RPMI7951 (cell line): ENCODE measurements at places on chromosomes 2 and 18. TPM values are rescaled to one million over a fixed set of nuclear protein-coding genes. Genes with fewer than 3 reads are reported as not detected.
A peak's percentile ranks its signal among the peaks of the same experiment; 100 is the strongest.

The DES gene
- total RNA-seq: 0.20 and 0.60 TPM in 2 replicates

- peak; percentile 84 for DNase-seq
Measured at GRCh38 chr2:29528891-29529520, 392.4 kb downstream of the ALK start.

DNA sequence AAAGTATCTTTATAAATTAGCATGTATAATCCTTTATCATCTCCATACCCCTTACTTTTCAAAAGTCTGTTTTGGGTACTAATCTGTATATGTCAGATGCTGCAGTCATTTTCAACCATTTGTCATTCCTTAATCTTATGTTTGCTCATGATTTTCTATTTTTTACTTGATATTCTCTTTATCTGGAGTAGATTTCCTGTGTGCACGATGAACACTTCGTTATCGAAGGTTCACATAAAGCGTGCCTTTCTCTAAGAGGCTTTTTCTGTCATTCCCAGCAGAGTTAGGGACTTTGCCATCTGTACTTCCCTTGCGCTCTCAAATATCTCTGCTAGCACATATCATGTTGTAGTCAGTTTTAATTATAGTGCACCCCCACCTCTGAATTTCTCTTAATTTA, 123.2 kb downstream of the BIRC6 start:
- DNase-seq: no peak

DNA sequence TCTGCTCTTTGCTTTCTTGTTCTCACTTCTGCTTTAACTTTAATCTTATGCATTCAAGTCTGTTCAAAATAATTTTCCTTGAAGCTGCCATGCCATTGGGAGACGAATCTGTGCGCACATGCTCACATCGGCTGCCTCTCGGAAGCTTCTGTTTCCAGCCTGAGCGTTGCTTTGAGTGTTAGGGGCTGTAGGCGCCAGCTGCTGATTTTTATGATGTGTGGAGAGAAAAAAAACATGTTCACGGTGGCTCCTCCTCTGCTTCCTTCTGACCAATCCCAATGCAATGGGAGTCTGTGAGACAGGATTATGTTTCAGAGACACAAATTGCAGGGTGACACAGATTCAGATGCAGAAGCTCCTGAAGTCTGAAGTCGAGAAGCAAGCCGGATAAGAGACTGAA, at the start of gene MC4R:
TSS of gene MC4R (minus strand) at position 180 of the 400 bp plus-strand sequence. CDS start 426 bp downstream, outside the sequence.
- peak; percentile 28 for DNase-seq

The ERFE gene
- total RNA-seq: 0.10 and 1.8 TPM in 2 replicates

- no peak for DNase-seq
Measured at GRCh38 chr18:8361941-8362471, 247.2 kb upstream of the RAB12 start.

The WDR43 gene
- 42.5 and 49.0 TPM in 2 replicates for total RNA-seq

GRCh38 chr2:230779126-230779525, 66.5 kb downstream of the CAB39 start:
- DNase-seq: no peak

The FSHR gene
- not detected in 2 replicates for total RNA-seq

The FARP2 gene
- 38.1 and 41.6 TPM in 2 replicates for total RNA-seq

The TDRD15 gene
- not detected in 2 replicates for total RNA-seq

- DNase-seq: no peak
Measured at GRCh38 chr2:239359196-239359912, 41.5 kb downstream of the HDAC4 start.

GRCh38 chr18:60421356-60422118, 49.0 kb upstream of the MC4R start:
- DNase-seq: no peak

The VWC2L gene
- total RNA-seq: not detected in 2 replicates

GRCh38 chr2:150279686-150280085, 207.8 kb downstream of the RND3 start:
- DNase-seq: no peak

- DNase-seq: no peak
Measured at GRCh38 chr2:184879671-184880070, 281.3 kb downstream of the ZNF804A start.

The ERLEC1 gene
- total RNA-seq: 91.2 and 103 TPM in 2 replicates

The CDCA7 gene
- 21.4 and 28.8 TPM in 2 replicates for total RNA-seq

DNA sequence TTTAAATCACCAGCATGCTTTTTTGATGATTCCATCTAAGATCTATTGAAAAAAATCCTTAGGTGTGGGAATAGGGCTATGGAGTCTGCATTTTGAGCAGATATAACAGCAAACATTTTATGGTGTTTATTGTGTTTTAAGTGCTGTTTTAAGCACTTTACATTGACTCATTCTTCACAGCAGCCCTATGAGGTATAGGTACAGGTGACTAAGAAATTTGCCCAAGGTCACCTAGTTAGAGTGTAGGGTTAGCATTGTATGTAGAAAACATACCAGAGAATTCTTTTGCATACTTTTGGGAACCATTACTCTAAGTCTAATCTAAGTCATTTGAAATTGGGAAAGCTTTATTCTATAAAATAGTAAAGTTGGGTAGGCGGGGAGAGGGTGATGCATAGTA, 31.3 kb downstream of the PPM1B start:
- DNase-seq: no peak

DNA sequence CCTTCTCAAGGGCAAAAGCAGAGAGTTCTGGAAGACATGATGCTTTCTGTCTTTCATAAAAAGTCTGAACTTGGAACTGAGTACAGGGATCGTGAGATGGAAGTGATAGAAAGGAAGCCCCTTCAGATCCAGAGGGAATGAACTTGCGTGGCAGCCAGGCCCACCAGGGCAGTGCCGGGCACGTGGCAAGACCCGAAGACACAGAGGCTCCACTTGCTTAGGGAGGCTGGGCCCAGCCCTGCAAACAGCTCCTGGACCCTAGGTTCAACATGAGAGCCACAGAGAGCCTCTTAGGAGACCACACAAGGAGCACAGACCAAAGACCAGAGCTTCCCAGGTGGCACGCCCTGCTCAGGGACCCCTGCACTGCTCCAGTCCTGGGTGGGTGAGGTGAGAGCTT, 155.4 kb upstream of the SMIM21 start:
- DNase-seq: no peak

- DNase-seq: peak; percentile 29
Measured at GRCh38 chr18:42028247-42028832, 73.3 kb downstream of the PIK3C3 start.

The PDCD1 gene
- not detected in 2 replicates for total RNA-seq

DNA sequence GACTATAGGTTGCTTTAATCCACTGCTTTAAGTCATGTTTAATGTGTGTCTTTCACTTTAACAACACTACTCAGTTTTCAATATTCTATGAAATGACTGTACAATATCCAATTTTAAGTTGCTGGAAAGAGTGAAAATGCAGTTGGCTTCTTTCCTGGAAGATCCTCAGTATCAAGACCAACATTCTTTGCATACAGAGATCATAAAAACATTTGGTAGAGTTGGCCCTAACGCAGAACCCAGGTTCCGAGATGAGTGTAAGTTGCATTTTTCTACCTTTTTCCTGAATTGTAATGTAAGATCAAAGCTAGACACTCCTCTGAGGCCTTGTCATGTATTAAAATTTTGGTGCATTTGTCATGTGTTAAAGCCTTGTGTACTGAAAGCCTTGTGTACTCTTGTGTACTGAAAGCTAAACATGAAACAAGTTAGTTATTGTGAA, 42.9 kb upstream of the TNFRSF11A start:
- DNase-seq: peak; percentile 51

- no peak for DNase-seq
Measured at GRCh38 chr18:63207835-63208234, 111.7 kb downstream of the BCL2 start.

- no peak for DNase-seq
Measured at GRCh38 chr2:208657468-208657867, 250.9 kb downstream of the PTH2R start.

The IL1RL2 gene
- 0.39 TPM in 1 of 2 replicates, not detected in the other for total RNA-seq

DNA sequence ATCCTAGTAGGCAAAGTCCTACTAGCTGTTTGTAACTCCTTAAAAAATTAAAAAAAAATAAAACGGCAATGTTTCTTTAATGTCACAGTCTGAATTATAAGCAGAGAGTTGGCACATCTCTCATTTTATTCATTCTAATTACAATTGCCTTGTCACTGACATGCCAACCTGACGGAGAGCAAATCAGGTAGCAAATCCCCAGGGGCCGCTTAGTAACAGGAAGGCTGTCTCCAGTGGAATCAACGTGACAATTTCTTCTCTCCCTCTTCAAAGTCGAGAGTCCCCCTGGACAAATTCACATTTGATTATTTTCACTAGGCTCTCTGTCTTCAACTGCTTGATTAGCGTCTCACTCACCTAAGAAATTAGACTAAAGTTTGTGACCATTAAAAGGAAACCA, 1598.9 kb upstream of the PIK3C3 start:
- no peak for DNase-seq

DNA sequence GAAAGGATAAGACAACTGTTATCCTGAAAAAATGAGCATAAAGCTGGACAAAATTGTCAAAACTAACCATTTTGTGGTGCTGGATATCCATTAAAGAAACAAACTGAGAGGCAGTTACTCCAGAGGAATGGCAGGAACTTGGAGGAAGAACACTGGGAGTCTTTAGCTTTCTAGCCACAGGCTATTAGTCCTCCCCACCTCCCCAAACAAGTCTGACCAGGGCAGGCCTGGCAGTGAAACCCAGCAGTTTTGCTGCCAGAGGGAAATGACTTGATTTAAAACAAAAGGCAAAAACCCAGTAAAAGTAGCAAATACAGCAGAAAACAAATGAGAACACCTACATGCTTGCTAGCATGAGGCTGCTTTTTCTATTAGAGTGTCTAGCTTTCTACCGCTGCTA, 34.9 kb downstream of the OSBPL1A start:
- DNase-seq: no peak

The SPC25 gene
- 49.0 and 53.0 TPM in 2 replicates for total RNA-seq

DNA sequence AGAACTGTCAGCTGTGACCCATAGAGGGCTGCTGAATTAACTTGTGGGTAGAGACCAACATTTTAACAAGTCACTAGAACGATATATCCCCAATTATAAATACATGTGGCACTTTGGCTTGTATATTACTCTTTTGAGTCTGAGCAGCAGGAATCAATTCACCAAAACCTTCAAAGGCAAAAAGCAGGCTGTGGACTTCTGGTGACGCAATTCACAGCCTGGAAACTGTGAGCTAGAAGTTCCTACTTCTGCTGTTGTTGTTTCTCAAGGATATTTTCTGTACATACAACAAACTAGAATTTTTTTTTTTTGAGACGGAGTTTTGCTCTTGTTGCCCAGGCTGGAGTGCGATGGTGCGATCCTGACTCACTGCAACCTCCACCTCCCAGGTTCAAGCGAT, 37.3 kb downstream of the PTCD3 start:
- no peak for DNase-seq

- no peak for DNase-seq
Measured at GRCh38 chr18:46171331-46171730, 67.1 kb downstream of the HAUS1 start.

The TTC27 gene
- total RNA-seq: 25.8 and 27.4 TPM in 2 replicates

The GNLY gene
- not detected in 2 replicates for total RNA-seq

GRCh38 chr2:119674711-119675500, 4.1 kb upstream of the TMEM177 start:
- DNase-seq: no peak

DNA sequence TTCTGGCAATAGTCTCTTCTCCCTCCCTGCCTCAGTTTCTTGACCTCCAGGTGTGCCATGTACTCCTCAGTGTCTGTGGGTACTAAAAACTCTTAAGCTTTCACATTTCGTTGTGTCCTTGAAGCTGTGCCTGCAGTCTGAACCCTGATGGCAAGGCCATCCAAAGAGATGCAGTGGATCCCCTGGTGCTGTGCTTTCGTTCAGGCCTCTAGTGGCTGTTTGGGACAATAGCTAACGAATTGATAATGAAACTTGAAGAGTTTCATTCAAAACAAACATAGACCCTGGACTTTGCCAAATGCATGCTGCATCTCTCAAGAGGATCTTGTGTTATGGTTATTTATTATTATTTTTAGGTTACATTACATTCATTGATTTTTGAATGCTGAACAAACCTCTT, 523.1 kb upstream of the FSIP2 start:
- DNase-seq: peak; percentile 26

The DNER gene
- total RNA-seq: 109 and 126 TPM in 2 replicates

DNA sequence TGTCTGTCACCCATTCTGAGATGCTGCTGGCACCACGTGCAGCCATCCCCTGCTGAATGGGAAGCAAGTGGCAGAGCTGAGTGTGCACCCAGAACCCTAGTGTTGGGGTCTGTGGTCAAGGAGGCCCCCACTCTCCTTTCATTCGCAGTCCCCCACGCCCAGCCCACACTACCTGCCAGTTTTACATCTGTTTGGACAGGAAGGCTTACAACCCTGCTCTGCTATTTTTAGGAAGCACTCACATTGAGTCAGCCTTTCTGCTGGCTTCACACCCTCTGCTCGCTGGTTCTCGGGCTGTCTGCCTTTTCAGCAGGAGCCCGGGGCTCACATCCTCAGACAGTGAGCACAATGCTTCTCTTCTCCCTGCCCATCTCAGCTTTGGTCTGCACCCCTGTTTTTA, 10.7 kb upstream of the ADCY3 start:
- peak; percentile 28 for DNase-seq

The COL3A1 gene
- total RNA-seq: 33.6 and 39.9 TPM in 2 replicates

The CROCC2 gene
- total RNA-seq: 0.12 TPM in 1 of 2 replicates, not detected in the other

DNA sequence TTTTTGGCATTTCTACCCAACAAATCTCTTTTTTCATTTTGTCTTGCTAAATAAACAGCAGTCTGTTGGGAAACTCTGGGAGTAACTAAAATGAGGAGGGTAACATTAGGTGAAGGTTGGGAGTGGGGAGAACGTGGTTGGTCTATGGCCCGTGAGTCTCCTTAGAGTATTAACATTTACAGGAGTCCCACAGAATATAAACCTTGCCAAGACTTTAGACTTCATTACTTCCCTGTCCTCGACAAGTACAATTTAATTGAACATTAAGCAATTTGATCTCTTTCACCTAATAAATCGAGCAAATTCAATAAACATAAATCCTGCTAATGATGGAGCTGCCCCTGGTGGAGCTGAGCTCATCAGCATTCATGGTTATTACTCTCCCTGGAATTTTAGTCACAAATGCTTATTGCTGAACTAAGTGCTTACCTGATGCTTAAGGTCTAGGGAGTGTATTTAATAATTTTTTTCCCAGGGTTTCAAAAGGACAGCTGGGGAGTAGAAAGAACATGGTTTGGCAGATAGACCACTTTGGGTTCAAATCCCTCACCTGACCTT, 95.1 kb upstream of the RASGRP3 start:
- no peak for DNase-seq

GRCh38 chr2:176193048-176193447, 4.6 kb downstream of the HOXD1 start:
- DNase-seq: no peak

The PLB1 gene
- 0.12 and 1.6 TPM in 2 replicates for total RNA-seq

DNA sequence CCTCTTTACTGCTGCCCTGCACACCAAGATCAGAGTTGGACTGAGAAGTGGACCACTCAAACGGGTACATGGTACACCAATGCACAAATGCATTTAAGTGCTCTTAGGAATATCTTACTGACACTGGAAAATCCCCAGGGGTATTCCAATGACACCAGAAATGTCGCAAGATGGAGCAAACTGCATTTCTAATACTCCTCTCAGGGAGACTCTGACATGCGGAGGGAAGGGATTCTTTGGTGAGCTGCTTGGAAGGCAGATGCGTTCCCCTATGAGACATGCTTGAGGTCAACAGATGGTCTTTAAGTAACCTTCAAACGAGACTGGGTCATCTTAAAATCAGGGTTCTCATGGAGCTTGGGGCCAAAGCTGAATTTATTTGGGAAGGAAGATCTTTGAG, 521.8 kb upstream of the TCF4 start:
- DNase-seq: no peak

GRCh38 chr2:112867701-112868631, 31.4 kb upstream of the IL1B start:
- DNase-seq: no peak
